A549 treated with Mapracorat at 1 μM for 4 hours (cell line): ENCODE measurements at places on chromosomes 11 and 22. TPM values are rescaled to one million over a fixed set of nuclear protein-coding genes. Genes with fewer than 3 reads are reported as not detected.

MUC2 gene
- 0.06 to 0.23 TPM (median 0.11 TPM) in 5 replicates for total RNA-seq

HMOX1 gene
- total RNA-seq, result 411 to 593 TPM (median 417 TPM) in 5 replicates

DEFB131B gene
- total RNA-seq, result not detected in 5 replicates

MMP7 gene
- total RNA-seq, result 21.9 to 32.0 TPM (median 23.4 TPM) in 5 replicates

STARD10 gene
- total RNA-seq, result 15.0 to 18.8 TPM (median 18.8 TPM) in 5 replicates

DDI1 gene
- not detected in 5 replicates for total RNA-seq

C11orf87 gene
- total RNA-seq, result 0.04 TPM in 1 of 5 replicates, not detected in the others

IGSF22 gene
- total RNA-seq, result not detected in 5 replicates

OR51I1 gene
- not detected in 5 replicates for total RNA-seq

C22orf31 gene
- not detected in 5 replicates for total RNA-seq

P2RY2 gene
- total RNA-seq, result 8.6 to 13.0 TPM (median 11.6 TPM) in 5 replicates
